Right ventricle myocardium superior (tissue), 1 donor: ENCODE measurements at places on chromosomes 1 and 21. TPM values are rescaled to one million over a fixed set of nuclear protein-coding genes. Genes with fewer than 3 reads are reported as not detected.

DNA sequence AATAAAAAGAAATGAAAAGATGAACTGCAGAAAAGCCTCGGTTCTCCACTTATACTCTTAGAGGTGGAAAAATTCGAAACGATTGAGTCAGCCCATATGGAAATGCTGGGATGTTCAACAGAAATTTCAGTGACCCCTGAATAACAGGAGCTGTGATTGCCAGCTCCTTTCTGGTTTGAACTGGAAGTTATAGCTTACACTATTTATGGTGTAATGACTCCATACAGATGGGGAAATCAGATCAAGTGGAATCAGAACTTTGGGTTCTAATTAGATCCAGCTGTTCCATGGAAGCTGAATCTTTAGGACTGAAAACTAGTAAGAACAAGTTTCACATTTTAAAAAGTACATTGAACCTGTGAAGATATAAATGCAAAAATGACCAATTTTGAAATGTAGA, 569.3 kb upstream of the ZRANB2 start:
- DNase-seq: no peak

DNA sequence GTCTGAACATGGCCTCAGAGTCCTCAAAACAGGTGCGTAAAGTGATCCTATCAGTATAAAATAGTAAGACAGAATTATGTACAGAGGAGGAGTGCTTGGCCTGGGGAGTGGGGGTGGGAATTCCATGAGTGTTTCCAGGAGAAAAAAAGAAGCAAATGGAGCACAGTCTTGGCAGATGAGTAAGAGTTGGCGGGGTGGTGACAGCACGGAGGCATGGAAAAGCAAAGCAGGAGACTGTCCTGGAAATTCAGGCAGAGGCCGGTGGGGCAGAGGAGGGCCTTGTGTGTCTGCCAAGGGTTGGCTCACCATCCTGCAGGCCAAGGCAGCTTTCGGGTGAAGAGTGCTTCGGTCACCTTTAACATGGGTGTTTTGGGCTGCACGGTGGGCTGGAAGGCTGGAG, 63.4 kb downstream of the OPTC start:
- peak; percentile 79 for DNase-seq

DNA sequence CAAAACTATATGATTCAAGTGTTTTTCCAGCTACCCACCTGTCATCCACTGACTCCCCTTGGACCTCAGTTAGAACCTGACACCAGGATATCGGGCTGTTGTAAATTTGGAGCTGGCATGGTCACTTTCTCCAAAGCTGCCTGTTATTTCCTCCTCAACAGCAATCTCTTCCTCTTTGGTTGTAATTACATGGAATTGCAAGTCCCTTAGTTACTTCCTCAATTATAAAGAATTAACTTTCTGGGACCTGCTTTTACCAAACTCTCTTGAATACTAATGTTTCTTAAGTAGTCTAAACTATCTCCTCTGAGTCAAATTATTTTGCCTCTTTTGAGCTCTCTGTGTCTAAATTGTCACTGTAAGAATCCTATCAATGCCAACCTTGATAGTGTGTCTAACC, 150.3 kb upstream of the SGIP1 start:
- DNase-seq: no peak

- peak; percentile 55 for DNase-seq
Observed at GRCh38 chr1:93670141-93670540, 11.5 kb downstream of the BCAR3 start.

DNA sequence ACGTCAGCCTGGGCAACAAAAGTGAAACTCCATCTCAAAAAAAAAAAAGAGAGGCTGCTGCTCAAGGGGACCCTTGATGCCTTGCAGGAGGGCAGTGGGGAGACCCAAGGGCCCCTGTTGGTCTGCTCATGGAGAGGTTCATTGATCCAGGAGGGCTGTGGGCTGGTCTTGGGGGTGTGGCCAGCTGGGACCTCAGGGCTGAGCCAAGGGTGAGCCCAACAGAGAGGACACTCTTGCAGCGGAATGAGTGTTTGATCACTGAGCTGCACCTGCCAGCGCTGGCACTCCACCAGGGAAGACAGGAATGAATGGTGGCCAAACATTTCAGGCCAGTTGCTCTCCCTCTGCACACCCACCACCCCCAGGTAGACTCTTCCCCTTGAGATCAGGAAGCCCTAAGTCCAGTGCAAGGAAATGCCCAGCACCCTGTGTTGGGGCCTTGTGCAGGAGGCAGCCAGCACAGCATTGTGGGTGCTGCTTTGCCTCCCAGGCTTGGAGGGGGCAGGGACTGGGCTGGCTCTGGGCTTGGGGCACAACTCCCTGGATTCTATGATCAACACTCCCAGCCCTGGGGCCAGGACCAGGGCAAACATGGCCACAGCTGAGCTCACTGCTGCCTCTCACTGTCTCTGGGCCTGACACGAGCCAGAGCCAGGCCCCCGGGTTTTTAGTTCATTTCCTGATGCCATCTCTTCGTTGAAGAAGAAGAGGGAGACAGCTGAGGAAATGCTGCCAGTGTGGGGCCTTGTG, 50.7 kb downstream of the IRF2BP2 start:
- DNase-seq: no peak

DNA sequence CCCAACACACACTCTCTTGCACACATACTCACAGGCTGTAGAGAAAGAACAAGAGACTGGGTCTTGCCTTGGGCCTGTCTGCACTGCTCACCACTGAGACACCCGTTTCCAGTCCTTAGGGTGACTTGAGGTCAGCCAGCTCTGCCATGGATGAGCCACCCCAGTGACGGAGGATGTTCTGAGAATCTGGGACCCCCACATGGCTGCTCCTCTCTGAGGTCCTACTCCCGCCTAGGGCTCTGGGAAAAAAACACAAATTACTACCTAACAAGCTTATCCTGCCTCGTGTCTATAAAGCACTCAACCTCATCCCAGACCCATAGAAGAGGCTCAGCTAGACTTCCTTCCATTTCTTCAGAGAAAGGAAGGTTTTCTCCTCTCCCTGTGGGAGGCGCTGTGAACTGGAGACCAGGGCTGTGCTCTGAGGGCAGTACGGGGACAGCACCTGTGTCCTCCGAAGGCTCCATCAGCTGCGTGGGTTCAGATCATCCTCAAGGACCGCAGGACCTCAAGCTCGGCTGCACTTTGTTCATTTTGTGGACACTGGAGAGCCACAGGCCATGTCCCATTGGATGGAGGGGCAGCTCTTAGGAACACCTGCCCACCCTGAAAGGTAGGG, 4.3 kb upstream of the CLEC20A start:
- DNase-seq: no peak

DNA sequence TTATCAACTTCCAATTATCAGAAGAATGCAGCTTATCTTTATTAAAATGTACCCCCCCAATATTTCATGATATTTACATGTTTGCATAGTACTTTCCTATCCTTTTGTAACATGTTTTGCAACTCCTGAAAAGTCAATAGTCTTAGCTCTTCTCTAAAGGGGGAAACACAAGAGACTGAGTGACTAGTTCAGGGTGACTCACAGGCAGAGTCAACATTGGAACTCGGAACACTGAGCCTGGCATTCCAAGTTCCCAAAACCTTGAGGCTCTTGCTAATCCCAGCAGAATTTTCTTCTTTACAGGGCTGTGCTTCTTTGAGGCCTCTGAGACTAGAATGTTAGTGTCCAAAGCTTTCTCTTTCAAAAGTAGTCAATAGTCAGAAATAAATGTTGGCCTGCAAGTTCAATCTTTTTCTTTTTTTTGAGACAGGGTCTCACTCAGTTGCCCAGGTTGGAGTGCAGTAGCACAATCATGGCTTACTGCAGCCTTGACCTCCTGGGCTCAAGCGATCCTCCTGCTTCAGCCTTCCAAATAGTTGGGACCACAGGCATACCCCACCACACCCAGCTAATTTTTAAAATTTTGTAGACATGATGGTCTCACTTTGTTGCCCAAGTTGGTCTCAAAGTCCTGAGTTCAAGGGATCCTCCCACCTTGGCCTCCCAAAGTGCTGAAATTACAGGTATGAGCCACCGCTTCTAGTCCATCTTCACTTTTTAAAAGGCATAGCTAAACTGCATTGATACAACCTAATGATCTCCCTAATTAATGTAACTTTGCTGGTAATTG, 37.5 kb downstream of the ZNF281 start:
- DNase-seq: no peak

DNA sequence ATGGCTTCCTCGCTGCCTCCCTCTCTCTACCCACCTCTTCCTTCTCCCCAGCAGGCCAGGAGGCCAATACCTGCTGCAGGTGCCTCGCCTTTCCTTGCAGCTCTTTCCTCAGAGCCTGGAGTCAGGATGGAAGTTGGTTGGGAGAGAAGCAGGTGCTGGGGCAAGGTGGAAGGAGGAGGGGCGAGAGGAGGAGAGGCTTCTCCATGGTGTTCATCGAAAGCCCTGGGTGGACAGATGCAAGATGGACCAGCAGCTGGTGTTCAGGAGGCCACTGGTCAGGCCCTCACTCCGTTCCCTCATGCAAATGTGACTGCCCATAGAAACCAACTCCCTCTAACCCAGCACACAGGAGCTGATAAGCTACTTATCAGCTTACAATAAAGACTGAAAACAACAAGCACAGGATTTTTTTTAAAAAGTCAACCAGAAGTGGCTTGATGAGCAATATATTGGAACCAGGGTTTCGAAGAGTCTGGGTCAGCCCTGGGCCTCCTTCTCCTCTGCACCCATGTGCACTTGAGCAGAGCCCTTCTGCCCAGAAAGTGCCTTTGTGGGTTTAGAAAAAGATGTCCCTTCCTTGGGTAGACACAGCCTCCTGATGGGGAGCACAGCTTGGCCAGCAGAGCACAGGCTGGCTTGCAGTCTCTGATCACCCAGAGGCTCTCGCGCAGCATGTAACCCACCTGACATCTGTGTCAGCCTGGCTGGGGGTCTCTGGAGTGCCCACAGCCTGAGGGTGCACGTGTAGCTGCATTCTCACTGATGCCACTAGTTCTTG, 16.6 kb upstream of the GSTM4 start:
- no peak for DNase-seq

DNA sequence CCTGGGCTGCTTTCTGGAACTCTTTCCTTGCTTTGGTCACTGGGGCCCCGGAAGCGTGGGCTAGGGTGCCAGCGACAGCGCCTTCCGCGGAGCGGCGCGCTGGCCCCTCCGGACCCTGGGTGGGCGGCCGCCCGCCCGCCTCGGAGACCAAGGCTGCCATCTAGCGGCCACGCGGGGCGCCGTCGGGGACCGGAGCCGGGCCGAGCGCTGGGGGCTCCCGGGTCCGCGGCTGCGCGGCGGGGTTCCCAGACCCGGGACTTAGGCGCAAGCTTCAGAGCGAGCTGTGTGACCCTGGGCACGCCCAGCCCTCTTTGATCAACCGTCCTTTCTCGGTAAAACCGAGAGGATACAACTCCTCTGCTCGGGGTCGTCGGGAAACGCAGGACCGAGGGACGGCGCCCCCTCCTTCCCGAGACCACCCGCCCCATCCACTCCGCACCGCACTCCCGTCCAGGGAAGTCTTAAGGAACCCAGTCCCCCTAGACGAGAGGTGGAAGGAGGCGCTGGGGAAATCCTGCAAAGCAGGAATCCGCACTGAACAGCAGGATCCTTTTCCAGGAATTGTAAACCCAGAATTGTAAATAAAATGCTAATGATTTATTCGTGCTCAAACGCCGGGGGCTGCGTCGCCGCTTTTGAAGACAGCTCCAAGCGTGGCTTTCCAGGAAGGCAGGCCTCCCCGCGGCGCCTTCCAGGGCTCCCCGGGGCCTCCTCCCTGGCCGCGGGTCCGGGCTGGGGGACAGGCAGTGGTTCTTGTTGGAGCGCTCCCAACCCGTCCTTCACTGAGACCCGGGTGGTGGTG, 41.2 kb downstream of the RRAGC start:
- DNase-seq: peak; percentile 61

DNA sequence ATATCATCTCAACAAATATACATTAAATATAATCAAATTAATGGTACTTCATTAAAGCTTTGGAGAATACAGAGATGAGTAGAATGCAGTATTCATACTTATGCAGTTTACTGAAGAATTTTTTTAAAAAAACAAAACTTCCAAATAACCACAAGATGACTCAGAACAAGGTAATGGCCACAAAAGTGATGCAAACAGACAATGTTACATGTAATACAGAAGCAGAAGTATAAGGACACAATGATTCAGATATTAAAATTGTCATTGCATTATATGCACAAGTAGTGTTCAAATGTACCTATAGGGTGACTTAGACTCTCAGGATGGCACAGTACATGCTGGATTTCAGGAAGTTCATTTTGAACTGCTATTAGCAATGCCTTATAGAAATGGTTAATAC, 227.2 kb upstream of the ST6GALNAC5 start:
- no peak for DNase-seq

DNA sequence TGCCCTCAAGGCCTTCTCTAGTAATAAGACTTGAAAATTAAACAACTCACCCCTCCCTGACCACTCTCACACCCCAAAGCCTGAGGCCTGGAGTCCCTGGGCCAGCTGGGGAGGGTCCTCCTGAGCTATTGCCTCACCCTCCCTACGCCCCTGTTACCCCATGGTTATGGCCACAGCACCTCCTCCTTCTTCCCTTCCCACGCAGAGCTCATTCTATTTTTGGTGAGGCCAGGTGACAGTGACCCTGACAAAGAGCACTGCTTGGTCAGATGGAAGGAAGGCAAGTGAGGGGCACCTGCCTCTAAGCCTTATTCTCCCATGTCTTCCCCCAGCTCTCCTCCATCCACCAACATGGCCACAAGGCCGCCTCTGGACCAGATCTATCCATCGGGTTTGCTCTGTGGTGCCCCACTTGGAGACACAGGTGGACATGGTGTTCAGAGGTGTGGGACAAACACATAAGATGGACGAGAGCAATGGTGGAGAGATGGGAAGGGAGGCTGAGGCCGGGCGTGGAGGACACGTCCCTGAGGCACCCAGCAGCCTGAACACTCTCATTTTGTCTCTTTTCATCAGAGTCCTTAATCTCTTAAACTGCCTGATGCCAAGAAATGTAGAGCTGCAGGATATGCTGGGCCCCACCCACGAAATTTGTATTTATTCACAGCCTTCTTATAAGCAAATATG, 42.6 kb downstream of the FCRL5 start:
- DNase-seq: no peak

GRCh38 chr21:43201491-43201890, 32.7 kb downstream of the CRYAA start:
- no peak for DNase-seq

DNA sequence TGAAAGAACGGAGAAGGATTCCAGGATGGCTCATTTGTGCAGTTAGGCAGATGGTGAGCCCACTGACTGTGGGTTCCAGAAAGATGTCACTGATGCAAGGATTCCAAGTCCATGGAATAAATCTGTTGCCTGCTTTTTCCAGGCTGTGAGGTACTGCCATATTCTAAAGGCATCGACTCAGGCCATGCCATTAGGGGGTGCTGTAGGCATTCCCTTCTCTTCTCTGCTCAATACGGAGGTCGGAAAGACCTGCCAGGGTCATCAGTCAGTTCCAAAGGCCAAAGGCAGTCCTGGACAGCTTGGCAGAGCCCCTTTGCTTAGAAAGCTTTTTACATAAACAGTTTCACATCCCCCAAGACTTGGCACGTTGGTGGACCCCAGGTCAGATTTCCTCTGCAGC, 31.7 kb upstream of the TMEM125 start:
- DNase-seq: peak; percentile 63

MECR gene
- total RNA-seq: 33.1 TPM

VHLL gene
- not detected for total RNA-seq

ADAMTS4 gene
- total RNA-seq: 7.0 TPM

PLA2G2A gene
- 154 TPM for total RNA-seq

MASP2 gene
- total RNA-seq: not detected

NBPF8 gene
- total RNA-seq: 1.00 TPM

GPR157 gene
- 49.4 TPM for total RNA-seq

MPL gene
- total RNA-seq: 0.40 TPM

OR2L5 gene
- not detected for total RNA-seq

EPHB2 gene
- 2.7 TPM for total RNA-seq
